Left hindlimb (tissue), 1 donor: ENCODE measurements at places on chromosomes 3 and 15.

DNA sequence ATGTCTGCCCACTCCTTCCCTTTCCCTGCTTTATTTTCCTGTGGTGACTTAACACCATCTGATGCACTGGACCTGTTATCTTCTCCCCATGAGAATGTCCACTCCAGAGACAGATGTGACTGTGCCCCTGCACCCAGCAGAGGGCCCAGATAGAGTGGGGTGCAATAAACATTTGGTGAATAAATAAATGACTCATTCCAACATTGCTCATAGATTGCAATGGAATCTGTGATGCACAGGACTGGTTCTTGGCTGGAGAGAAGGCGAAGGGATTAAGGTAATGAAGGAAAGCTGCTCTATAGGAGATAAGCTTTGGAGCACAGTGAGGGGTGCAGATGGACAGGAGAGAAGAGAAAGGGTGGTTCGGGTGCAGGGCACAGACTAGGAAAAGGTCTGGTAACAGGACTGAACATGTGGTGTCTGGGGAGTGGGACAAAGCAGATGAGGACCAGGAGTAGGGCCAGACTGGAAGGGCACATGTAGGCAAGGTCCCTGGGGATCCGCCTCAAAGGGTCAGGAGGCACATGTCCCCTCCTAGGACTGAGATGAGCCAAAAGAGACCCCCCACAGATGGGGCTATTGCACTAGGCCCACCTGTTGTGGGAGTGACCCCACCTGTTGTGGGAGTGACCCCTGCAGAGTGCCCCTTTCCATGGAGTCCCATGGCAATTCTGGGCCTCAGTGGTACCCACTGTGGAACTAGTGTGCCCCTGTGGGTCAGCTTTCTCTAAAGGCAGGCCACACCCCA lies 17.5 kb upstream of the POC1A start:
- no peak for DNase-seq

- DNase-seq = no peak
Observed at GRCh38 chr15:80823995-80824394, 44.8 kb downstream of the CEMIP start.

DNA sequence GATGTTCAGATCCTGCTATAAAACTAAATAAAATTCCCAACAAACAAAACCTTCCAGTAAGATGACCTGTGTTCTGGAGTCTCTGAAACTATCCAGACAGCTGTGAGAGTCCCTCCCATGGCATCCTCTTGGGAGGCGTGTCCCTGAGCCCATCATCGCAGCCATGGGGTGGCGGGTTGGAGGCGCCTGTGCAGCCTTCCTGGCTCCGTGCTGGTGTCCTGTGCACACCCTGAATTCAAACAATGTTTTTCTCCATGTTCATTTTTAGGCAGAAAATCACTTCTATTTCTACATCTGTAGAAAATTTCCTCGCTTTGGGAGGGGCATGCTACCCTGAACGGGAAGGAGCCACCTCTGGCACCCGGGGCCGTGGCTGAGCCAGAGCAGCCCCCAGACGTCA lies 19.4 kb upstream of the OCA2 start:
- DNase-seq = no peak

GRCh38 chr15:70870051-70870450 lies 16.1 kb upstream of the LARP6 start:
- DNase-seq = no peak

DNA sequence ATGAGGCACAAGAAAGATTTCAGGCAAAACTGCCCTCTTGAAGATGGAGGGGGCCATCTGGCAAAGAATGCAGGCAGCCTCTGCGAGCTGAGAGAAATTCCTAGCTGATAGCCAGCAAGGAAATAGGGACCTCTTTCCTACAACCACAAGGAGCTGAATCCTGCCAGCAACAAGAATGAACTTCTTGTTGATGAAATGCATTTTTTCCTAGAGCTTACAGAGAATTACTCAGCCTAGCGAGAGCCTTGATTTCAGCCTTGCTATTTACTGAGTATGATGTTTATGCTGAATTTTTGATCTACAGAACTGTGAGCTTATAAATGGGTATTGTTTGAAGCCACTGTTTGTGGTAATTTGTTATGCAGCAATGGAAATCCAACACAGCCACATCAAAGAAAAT lies 148.5 kb upstream of the NAALADL2 start:
- DNase-seq = no peak

GRCh38 chr3:59545374-59545773 lies 495.5 kb upstream of the CFAP20DC start:
- DNase-seq = no peak
